ENCODE measurements at places on chromosomes 6 and 20.

DNA sequence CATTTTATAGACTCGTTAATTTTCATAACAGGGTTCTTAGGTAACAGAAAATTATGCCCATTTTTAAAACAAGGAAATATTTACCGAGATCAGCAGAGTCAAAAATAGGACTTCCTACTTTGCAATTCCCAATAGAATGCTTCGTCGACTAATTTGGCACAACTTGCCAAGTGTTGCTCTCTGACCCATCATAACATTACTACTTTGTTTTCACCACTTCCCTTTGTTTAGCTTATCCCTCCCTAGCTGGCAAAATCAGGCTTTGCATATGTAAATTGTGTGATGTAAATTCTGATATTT lies 914 bp upstream of the RANBP9 start:
- no peak for DNase-seq

- DNase-seq, result no peak
These were observed 237.2 kb downstream of the CDKAL1 start for GRCh38 chr6:20771409-20771808.

- DNase-seq, result no peak
These were observed 6.4 kb downstream of the ACSS1 start for GRCh38 chr20:25051386-25052155.

DNA sequence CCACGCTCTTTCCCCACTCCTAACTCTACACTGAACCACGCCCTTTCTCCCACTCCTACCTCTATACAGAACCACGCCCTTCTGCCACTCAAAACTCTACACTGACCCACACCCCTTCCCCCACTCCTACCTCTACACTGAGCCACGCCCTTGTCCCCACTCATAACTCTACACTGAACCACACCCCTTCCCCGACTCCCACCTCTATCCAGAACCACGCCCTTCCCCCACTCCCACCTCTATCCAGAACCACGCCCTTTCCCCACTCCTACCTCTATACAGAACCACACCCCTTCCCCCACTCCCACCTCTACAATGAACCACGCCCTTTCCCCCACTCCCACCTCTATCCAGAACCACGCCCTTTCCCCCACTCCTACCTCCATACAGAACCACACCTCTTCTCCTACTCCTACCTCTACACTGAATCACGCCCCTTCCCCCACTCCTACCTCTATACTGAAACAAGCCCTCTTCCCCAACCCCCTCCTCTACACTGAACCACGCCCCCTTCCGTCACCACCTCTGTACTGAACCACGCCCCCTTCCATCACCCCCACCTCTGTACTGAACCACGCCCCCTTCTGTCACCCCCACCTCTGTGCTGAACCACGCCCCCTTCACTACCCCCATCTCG lies 10.1 kb downstream of the PXMP4 start:
- DNase-seq, result no peak

DNA sequence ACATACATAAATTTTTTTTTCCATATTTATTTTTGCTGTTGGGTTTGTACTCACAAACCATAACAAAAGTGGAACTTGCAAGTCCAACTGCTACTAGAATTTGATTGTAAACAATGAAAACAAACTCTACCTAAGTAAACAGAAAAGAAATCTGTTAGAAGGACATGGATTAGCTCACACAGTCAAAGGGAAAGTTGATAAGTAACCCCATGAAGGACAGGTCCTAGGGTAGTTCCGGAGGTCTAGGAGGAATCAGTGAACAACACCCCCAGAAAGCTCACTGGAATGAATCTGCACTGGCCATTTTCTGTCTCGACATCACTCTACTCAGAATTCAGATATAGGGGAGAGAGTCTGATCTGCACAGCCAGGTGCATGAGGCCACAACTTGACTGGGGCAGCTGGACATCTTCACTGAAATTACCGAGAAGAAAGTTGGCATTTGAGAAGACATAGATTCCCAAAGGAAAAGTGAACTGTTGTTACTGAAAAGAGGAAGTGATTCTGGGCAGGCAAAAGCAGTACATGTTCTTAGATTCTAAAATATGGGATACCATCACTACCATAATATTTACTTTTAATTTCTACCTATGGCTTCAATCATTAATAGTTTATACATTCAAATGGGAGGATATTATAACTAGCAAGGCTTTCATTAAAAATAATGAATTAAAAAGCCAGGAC lies 76.4 kb downstream of the HMGN3 start:
- no peak for DNase-seq

GRCh38 chr6:13427316-13427715 lies 60.1 kb downstream of the GFOD1 start:
- no peak for DNase-seq

GRCh38 chr6:105806486-105806920 lies 279.6 kb upstream of the PRDM1 start:
- no peak for DNase-seq

DNA sequence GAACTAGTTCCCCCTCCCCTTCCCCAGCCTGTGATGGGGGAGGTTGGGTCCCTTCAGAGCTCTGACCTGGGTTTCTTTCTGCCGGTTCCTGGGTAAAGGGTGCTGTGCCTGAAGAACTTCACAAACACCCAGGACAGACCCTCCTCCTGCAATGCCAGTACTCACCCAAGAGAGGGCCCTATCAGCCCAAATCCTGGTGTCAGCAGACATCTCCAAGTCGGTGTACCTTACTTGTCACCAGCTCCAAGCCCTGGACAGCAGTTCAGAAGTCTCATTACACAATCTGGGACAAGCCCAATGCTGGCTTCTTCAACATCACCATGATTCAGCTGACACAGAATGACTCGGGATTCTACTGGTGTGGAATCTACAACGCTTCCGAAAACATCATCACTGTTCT lies 467 bp downstream of the TREML4 start:
- DNase-seq, result no peak

DNA sequence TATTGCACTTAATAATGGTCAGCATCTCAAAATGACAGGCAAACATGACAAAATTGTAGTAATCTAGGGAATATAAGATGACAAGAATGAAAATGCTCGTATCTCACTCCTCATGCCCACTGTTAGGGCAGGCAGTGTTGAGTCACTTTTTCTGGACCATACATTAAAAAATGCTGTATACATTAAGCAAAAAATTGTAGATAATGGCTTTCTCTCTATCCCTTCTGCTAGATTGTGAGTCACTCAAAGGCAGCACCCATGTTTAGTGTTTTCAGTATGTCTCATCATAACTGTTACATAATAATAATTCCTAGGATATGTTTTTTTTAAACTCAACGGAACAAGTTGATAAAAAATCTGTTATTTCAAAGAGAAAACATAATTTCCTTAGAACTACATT lies 199.3 kb downstream of the TENT5A start:
- DNase-seq, result no peak

DNA sequence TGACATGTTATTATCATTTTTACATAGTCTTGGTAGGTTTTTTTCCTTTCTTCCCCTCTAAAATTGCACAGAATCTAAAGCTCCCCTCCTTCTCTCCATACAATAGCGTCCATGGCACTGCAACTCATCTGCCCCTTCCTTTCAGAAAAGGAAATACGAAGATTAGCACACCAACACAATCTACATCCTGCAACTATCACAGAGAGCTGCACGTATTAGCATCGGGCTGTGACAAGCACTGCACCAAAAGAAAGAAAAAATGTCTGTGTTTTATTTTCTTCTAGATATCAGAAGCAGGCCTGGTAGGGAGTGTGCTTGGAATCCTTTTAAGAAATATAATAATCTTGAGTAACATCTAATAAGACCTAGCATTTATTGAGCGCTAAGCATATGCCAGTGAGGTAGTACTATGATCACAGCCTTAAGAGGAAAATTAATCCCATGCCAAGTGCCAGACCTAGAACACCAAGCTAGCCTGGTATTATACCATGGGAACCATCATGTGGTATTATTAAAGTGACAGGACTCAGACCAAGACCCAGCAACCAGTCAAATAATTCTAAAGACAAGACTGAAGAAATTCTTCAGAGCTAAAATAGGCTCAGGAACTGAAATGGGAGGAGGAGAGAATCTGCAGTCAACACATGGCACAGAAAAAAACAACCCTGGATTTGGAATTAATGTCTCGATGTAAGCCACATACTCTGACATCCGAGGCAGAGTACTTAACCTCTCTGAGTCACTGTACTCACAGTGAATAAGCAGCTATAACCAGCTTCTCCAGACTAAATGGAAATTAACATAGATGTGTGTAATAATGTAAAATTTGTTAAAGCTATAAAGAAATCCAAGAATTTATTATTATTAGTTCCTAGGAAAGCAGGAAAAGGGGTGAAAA lies 124.3 kb downstream of the IPCEF1 start:
- DNase-seq, result no peak

GRCh38 chr6:81456416-81456815 lies 296.1 kb downstream of the TENT5A start:
- DNase-seq, result no peak

GRCh38 chr20:3786126-3786484 lies 435 bp downstream of the CENPB start:
- peak; percentile 39 for DNase-seq

DNA sequence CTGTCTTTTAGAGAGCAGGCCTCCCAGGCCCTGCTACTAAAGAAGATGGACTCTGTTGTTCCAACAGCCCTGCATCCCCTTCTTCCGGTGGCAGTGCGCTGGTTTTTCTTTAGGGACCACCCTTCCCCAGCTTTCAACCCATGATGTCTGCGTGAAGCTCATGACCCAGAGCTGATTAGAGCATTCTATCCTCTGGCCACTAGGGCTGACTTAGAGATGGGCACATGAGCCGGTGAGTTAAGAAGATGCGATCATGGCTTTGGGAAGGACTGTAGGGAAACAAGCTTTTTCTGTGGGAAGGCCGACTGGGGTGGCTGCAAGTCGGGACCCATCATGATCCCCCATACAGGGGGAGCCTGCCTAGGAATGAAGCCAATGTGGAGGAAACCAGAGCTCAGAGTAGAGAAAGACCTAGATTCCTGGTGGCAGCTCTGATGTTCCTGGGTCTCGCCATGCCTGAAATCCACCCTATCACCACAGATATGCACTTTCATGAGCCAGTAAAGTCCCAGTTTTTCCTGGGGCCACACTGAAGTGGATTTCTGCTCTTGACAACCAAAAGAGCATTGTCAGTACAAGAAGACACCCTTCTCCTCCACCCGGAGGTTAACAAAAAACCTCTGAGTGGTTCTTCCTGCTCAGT lies 29.1 kb upstream of the STX16 start:
- DNase-seq, result no peak

Measured in CD4-positive, alpha-beta T cell treated with Interleukin-1 beta for 1 hour (primary cell).